ENCODE measurements at places on chromosomes 5 and 9.
A peak's percentile ranks its signal among the peaks of the same experiment; 100 is the strongest.

DNA sequence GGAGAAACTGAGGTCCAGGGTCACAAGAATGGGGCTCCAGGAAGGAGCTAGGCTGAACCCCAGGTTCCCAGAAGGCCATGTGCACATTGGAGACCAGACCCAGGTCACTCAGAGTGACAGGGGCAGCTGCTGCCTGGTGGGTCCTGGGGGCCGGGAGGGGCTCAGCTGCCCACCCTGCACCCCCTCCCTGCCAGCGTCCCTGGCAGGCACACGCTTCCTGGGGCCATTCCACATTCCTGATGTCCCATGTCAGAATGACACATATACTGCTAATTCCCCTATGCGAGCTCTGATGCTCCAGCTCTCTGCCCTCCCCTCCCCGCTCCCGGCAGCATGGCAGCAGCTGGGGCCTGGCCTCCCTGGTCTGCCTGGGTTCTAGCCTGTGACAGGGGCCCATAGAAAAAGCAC, 14.0 kb downstream of the FGFR4 start:
- no peak for DNase-seq

- no peak for DNase-seq
Measured at GRCh38 chr5:76679231-76679630, 36.7 kb upstream of the F2R start.

DNA sequence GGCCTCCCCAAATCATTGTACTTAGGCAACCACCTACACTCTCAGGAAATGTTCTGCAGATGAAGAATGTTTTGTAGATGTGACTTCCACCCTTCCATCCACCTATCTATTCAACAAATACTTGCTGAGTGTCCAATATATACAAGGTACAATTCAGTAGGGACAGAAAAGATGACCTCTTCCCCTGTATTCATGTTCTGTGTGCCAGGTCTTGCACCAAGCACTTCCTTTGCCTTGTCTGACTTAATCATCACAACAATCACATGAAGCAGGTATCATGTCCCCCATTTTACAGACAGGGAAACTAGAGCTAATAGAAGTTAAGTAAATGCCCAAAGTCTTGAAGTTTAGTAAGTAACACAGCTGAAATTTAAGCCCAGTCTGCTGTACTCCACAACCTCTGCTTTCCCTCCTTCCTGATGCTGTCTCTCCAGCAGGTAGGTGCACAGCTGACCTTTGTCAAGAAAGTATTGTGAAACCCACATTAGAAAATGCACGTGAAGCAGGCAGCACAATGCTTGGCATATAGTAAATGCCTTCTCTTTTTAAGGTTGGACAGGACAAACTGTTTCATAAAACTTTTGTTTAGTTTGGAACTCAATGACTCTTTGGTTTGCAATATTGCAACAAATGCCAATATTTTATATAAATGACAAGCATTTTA, 296.5 kb downstream of the DEPDC1B start:
- no peak for DNase-seq

DNA sequence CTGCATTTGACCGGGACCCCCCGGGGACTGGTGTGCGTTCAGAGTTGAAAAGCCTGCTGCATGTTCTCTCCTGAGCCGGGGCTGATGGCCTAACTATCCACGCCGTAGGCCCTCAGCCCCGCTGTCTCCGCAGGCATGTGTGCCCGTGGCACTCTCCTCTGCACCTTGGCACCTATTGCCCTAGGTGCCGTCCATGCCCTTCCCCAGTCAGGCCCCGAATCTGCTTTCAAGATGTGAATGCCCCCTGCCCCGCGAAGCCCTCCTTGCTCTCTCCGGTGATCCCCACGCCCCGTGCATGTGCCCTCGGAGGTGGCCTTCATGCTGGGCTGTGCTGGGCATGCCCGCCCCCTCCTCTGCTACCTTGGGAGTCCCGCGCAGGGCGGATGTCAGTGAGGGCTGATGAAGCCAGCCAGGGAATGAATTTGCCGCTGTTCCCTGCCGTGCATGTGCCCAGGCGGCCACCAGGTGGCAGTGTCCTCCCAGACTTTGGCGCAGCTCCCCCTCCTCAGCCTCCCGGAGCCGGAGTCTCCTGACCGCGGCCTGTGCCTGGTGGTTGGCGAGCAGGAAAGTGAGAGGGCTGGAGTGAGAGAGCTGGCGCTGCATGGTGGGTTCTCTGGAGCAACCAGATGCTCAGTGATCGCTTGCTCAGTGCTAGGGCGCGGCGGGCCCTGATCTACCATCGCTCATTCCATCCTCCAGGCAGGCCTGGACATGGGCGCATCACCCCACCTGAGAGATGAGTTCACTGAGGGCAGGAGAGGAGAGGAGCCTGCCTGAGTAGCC, 112.9 kb upstream of the LMX1B start:
- DNase-seq: peak; percentile 60

- no peak for DNase-seq
Measured at GRCh38 chr5:73140801-73141200, 20.4 kb downstream of the TMEM171 start.

DNA sequence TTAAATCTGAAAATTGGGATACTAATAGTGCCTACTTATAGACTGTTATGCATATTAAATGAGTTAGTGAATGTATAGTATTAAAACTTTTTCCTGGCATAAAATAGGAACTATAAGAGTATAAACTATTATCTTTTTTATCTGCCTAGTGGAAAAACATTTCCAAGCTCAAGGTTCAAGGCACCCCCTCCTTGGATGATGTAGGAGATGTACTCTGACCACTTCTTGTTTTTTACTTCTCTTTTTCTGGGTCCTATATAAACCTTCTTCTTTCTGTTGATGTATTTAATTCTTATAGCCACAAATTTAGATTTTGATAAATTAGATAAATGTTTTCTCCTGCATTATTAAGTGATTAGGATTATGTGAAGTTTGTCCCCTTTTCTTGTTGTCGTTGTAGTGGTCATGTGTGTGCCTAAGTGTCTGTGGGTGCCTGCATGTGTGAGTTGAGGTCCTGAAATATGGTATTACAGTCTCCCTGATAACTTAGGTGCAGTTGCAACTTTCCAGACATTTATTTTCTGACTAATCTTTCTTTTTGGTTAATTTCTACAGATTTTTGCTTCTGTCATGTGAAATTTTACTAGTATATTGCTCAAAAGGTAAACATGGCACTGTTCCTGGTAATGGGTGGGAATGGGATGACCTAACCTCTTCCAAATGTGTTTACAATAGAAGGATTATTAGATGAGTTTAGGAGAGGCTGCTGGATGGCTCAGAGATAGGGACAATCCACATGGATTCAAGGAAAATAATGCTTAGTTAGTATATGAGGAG, 160.8 kb upstream of the CDKN2B start:
- DNase-seq: no peak

DNA sequence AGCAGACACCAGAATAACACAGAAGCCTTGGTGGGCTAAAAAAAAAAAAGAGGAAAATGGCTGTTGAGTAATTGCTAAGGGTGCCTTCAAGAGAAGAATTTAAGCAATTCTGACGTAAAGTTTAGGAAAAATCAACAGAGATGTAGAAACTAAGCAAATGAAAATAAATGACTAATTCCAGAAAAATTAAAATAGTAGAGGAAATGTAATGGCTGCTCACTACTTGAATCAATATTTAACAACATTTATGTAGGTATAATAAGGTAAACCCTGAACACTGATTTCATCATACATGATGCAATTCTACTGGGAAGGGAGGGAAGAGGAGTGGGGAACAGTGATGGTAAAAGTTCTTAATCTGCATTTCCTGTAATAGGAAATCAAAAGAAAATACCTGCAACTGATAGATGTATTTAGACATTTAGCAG, 41.4 kb downstream of the PUM3 start:
- no peak for DNase-seq

- DNase-seq: peak; percentile 18
Measured at GRCh38 chr9:9942764-9943424, 669.9 kb downstream of the PTPRD start.

GRCh38 chr9:88922091-88922490, 69.2 kb upstream of the S1PR3 start:
- DNase-seq: peak; percentile 68

GRCh38 chr5:116574367-116575325, at the start of gene SEMA6A:
SEMA6A (minus strand) TSS chr5:116574823; CDS start chr5:116504944, 69,879 bp downstream.
- DNase-seq: no peak

- DNase-seq: no peak
Measured at GRCh38 chr5:127699416-127699815, 3.8 kb upstream of the CCDC192 start.

DNA sequence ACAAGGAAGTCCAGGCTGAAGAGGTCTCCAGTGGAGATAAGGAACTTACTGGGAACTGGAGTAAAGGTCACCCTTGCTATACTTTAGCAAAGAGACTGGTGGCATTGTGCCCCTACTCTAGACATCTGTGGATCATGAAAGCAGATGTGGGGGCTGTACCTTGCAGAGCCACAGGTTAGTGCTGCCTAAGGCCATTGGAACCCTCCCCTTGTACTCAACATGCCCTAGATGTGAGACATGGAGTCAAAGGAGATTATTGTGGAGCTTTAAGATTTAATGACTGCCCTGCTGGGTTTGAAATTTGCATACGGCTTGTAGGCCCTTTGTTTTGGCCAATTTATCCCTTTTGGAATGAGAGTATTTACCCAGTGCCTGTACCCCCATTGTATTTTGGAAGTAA, 397.3 kb upstream of the GRIN3A start:
- DNase-seq: no peak

DNA sequence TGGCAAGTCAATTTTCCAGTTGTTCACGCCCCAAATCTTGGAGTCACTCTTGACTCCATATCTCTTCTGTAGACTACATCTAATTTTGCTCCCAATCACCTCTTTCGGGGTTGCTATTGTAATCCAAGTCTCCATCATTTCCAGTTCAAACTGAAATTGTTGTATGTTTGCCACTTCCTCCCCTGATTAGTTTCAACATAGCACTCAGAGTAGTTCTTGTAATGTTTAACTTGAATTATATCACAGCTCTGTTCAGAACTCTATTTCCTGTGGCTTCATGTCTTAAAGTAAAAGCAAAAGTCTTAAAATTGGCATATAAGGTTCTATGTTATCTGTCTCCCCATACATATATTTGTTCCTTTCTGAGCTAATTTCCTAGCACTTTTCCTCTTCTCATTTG, 348.5 kb upstream of the RIOK2 start:
- DNase-seq: no peak

- no peak for DNase-seq
Measured at GRCh38 chr5:74915488-74915887, 49.3 kb upstream of the FAM169A start.

DNA sequence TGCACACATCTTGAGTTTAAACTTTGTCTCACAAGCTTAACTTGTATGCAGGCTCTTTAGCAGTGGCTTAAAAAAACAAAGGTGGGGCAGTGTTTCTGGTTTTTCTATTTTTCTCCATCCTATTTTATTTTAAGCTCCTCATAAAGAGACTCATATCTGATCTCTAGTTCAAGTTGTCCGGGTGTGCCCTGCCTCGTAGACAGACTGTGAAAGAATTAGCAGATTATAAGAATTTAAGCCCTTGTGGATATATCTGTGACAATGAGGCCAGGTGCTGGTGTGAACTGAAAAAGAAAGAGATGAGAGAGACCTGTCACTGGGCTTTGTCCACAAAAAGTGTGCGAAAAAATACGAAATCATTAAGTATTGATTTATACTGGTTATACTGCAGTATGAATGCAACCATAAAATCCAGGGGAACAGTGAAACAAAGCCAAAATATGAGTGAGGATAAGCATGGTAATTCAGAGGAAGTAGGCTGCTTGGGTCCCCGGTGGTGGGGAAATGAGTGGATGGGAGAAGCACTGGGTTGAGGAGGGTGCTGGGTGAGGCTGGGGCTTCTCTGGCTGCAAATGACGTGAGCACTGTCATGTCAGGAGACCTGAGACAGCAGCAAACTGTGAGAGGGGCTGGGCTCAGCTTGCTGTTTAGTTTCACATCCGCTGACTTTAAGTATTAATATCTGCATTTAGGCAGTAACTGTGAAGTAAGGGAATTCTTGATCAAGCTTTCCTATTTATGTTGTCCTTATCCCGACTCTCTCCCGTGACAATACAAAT, 179.7 kb upstream of the ANKRD55 start:
- no peak for DNase-seq

DNA sequence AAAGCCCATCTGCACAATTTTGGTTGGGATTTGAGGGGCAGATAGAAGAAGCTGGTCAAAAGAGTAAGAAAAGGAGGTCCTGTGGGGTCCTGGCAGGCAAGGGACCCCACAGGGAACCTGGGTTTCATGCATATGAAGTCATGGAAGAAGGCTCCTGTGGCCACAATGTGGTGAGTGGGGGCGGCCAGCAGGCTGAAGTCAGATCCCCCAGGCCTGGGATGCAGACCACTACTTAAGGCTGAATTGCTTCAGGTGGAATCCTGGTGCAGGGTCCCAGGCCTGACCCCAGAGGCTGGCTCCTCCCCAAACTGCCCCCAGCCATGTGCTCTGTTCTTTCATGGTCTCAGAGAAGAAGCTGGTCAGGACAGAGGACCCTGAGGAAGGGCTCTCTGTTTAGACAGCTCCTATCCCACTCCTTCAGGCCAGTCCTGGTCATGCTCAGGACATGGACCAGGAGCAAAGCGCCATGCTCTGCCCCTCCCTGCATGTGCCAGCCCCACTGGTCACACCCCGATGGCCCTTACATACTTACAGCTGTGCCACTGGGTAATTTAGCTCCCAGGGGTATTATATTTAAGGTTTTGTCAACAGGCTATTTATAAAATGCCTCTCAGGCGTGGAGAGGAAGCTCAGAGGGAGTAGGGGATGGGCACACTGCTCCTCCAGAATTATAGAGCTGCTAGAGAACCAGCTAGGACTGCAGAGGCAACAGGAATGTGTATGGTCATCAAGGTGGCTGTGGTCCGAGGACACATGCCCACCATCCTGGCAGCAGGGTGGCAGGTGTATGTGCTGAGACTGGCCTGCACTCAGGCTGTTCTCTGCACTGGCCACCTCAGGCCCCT, 33.4 kb downstream of the C5orf15 start:
- DNase-seq: no peak

GRCh38 chr9:132762896-132763295, 92.6 kb downstream of the GTF3C4 start:
- no peak for DNase-seq

Measured in CD4-positive, alpha-beta T cell (primary cell).